Brain pericyte (primary cell): ENCODE measurements at places on chromosomes 5 and 9.

DNA sequence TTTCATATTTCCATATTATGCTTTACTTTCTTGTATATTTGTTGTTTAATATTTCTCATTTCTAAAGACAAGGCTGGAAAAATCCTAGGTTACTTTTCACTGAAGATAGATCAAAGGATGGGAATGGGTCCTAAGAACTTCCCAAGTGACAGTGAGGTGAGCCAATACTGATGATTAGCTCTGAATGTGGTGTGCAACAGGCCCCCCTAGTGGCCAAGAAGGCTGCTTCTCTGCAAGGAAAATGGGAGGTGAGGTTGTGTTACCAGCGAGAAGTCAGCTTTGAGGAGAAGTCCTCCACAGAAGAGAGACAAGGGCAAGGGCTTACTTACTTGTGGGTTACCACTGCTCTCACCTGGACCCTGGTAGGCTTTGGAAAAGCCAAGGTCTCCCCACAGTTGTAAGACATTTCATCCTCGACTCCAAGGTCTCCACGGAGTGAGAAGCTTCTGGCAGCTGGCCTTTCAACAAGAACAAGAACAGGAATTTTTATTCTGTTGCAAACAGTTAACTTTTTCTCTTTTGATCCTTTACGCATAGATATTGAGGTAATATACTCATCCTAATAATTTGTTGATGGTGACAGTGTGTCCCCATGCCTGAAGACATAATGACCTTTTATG lies 69.9 kb downstream of the MAMDC2 start:
- peak; percentile 16 for DNase-seq

DNA sequence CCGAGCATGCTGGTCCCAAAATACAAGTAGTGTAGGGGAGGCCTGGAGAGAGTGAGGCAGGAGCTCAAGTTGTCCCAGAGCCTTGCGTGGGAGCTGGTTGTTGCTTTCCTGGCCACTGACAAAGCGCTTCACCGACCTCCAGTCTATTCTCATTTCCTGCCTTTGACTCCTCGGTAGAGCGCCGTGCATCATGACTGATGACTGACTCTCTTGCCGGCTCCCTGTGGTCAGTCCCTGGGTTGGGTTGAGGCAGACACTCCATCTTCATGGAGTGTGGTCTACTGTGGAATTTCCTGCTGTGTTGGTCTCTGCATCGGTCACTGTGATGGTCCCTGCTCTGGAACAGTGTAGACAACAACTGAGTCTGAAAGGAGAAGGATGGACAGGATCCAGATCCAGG lies 175.1 kb upstream of the S1PR3 start:
- no peak for DNase-seq

GRCh38 chr5:162410365-162410764 lies 342.8 kb downstream of the GABRG2 start:
- DNase-seq = no peak

DNA sequence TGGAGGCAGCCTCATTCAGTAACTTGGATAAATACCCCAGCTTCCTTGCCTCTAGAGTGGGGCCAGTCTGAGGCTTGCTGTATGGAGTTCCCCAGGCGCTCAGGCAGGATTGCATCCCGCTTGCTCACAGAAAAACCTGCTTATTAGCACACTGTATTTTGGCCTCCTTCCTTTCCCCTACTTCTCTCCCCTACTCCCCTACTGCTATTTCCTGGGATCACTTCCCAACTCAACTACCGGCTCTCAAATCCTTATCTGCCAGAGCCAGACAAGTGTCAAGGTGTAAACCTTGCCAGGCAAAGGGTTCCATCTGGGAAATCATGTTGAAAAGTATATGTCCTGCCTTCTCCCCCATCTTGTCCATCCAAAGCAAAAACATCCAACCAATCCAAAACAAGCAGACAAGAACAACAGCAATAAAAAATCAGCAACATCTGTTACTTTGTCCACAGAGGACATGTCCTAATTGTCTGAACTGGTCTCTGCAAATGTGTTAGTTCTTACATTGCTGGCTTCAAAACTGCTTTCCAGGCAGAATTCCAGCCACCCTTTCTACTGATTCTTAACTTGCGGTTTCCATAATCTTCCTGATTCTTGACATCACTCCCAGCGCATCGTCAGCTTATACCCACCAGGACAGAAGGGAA lies 164.1 kb upstream of the SEMA6A start:
- DNase-seq = no peak

DNA sequence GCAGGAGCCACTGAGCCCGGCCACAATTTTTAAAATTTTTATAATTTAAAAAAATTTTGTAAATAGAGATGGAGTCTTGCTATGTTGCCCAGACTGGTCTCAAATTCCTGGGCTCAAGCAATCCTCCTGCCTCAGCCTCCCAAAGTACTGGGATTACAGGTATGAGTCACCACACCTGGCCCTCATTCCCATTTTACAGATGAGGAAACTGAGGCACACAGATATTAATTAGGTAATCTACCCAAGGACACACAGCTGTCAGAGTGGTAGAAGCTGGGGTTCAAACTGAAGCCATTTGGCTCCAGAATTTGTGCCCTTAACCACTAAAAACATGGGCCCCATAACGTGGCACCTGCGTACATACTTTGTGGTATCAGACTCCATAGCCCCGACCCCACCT lies 7.5 kb downstream of the TRUB2 start:
- DNase-seq = no peak

GRCh38 chr5:137209232-137209809 lies 289.8 kb downstream of the SPOCK1 start:
- no peak for DNase-seq

GRCh38 chr9:70177121-70177520 lies 81.7 kb upstream of the SMC5 start:
- DNase-seq = no peak

- DNase-seq = peak; percentile 60
These were observed 7.8 kb downstream of the EXOSC2 start for GRCh38 chr9:130701059-130702022.

GRCh38 chr9:81825846-81826516 lies 102.2 kb upstream of the SPATA31D4 start:
- no peak for DNase-seq
